ENCODE measurements at places on chromosomes 2 and 18. TPM values are rescaled to one million over a fixed set of nuclear protein-coding genes. Genes with fewer than 3 reads are reported as not detected.

LONRF2 gene
- total RNA-seq: not detected

GPR45 gene
- total RNA-seq: not detected

LDLRAD4 gene
- total RNA-seq: 1.6 TPM

LBX2 gene
- 2.4 TPM for total RNA-seq

HNMT gene
- 11.3 TPM for total RNA-seq

Measured in pulmonary artery endothelial cell (primary cell).